ENCODE measurements at places on chromosomes 3 and 15.

GRCh38 chr3:85584779-85585356, 626.1 kb downstream of the CADM2 start:
- DNase-seq: no peak

GRCh38 chr3:25033407-25034029, 394.5 kb upstream of the RARB start:
- no peak for DNase-seq

- no peak for DNase-seq
These were observed 72.3 kb upstream of the PIAS1 start for GRCh38 chr15:67981848-67982247.

GRCh38 chr3:192892981-192893700, 24.5 kb downstream of the MB21D2 start:
- DNase-seq: peak; percentile 53

DNA sequence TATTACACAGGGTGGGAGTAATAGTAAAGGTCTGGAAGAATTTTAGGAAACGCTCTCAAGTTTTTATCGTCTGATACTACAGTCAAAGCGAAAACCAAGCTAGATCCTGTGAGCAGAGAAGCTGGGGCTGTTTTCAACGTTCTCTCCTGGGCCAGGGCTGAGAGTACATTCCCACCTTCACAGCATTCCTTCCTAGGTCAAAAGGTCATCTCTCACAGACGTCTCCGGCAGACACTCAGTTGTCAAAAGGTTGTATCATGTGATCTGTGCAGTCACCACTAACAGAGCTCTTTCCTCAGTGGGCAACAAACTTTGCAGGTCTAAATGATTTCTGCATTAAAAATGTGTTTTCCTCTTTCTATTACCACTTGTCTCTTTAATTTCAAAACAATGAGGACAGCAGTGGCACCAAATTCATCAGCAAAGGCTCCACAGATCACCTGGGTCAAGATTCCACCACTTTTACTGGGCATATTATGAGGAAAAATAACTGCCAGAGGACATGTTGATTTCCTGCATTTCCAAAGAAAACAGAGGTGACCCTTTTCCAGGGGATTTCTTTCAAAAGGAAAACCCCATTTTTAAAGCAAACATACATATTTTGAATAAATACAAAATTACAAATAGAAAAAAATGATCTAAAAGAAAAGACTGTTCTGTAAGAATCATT, 41.9 kb downstream of the MEIS2 start:
- no peak for DNase-seq

DNA sequence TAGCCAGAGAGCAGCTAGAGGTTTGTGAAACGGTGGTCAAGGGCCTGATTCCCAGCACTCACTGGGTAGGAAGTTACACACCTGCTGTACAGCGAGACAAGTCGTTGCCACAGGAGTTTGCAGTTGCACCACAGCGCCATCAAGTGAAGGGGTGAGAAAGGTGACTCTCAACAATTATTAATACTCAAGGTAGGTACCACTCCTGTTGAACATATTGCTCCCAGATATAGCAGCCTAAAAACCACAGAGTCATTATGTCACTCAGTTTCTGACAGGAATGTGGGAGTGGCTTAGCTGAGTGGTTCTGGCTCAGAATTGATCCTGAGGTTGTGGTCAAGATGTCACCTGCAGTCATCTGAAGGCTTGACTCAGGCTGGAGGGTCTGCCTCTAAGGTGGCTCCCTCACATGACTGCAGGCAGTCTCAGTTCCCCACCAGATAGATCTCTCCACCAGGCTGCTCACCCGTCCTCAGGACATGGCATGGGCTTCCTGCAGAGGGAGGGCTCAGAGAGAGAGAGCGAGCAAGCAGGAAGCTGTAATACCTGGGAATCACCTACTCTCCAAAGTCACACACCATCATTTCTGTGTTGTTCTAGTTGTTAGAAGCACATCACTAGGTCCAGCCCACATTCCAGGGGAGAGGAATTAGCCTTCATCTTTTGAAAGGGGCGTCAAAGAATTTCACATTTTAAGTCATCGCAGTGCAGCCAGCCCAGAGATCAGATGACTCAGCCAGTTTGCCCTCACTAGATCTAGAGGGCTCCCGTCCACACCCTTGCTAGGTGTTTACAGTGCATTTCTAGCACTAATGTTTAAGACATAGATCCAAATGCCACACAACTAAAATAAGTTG, 17.0 kb upstream of the ANO10 start:
- DNase-seq: no peak

DNA sequence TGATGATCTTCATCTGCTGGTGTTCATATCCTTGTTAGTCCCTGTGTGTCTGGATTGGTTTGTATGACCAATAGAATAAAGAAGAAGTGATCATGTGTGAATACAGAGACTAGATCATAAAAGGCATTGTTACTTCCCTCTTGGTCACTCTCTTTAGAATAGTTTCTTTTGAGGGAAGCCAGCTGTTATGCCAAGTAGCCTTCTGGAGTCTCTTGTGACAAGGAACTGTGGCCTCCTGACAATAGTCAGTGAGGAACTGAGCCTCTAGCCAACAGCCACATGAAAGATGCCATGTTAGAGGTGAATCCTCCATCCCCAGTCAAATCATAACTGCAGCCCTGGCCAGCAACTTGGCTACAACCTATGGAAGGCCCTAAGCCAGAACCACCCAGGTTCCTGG, 63.0 kb upstream of the SMAD3 start:
- no peak for DNase-seq

- no peak for DNase-seq
These were observed 47.0 kb downstream of the ZBTB20 start for GRCh38 chr3:115099986-115100571.

- DNase-seq: no peak
These were observed 379.0 kb upstream of the IL12A start for GRCh38 chr3:159609625-159610024.

- no peak for DNase-seq
These were observed 134.5 kb downstream of the MECOM start for GRCh38 chr3:169529013-169529412.

DNA sequence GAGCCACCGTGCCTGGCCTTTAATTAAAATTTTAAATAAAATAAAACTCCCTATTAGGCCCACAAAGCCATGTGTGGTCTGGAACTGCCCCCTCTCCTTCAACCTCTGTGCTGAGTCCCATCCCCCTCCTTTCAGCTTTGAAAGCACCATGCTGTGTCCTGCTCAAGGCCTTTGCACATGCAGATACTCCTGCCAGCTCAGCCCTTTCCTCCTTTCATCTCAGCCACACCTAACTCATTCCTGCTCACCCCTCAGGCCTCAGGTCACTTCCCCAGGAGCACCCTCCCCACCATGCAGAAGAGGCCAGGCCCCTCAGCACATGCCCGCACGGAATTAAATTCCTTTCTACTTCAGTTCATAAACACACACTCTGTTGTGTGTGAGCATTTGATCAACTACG, 28.1 kb downstream of the ATRIP start:
- DNase-seq: no peak

GRCh38 chr3:45092132-45093031, 53.8 kb downstream of the CDCP1 start:
- DNase-seq: no peak

DNA sequence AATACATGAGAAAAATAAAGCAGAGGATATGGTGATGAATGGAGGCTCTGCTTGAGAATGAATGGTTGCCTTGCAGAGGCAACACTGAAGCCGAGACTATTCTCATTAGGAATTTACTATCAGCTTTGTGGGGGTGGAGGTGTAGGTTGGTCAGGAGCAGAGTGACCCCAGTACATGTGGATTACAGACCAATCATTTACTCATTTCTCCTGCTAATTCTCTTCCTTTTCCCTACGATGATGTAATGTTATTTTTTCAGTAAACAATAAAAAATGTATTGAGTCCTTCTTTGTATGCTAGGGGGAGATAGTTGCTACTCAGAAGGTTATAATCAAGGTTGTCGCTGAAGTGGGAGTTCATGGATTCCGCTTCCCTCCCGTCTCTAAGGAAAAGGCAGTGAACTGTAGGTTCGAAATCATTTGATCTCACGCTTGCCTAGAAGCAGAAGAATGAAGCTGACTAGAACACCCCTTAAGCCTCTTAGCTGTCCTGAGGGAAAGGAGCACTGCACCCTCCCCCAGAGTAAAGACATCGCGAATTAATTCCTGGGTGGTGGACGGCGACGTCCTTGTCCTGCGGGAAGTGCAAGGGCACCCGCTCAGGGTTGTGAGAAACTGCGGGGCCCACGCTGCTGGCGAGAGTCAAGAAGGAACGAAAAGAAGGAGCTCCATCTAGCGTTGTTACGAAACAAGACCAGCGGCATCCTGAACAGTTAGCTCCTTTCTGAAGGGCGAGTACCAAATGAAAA, 213.2 kb upstream of the PFN2 start:
- peak; percentile 19 for DNase-seq

- no peak for DNase-seq
These were observed 242.5 kb downstream of the CADPS start for GRCh38 chr3:62632510-62633294.

GRCh38 chr3:197175503-197175902, 122.9 kb downstream of the DLG1 start:
- no peak for DNase-seq

- DNase-seq: no peak
These were observed 28.1 kb upstream of the NEO1 start for GRCh38 chr15:73024168-73024567.

DNA sequence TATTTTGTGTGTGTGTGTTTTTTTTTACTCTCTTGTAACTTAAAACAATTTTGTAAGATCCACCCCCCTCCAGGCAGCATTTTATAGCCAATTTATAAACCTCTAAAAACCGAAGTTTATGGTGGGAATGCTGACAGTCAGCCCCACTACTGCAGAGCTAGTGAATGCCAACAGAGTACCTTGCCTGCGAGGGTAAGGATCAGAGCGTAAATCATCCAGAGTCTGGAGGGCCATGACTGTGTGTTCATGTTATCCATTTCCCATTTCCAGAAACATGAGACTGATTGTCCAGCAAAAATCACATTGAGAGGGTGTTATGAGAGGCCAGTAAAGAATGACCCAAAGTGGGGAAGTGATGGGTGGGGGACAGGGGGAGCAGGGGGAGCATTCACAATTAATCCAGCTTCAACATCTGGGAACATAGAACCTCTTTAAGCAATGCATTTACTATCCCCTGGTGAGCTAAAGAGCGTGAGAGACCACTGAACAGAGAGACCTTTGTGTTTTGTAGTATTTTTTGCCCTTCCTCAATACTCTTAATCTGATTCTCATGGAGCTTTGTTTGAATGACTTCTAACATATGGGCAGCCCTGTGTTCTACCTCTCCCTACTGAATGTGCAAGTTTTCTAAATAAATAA, 464.5 kb downstream of the RBMS3 start:
- DNase-seq: no peak

- no peak for DNase-seq
These were observed 277.3 kb upstream of the NR2F2 start for GRCh38 chr15:96053031-96053780.

GRCh38 chr3:71131375-71132314, 451.9 kb downstream of the FOXP1 start:
- DNase-seq: no peak

GRCh38 chr3:160830796-160831195, 74.8 kb downstream of the PPM1L start:
- no peak for DNase-seq

GRCh38 chr3:64595253-64595694, 92.5 kb downstream of the ADAMTS9 start:
- DNase-seq: no peak

- DNase-seq: no peak
These were observed 117.2 kb downstream of the FNDC3B start for GRCh38 chr3:172156586-172156955.

DNA sequence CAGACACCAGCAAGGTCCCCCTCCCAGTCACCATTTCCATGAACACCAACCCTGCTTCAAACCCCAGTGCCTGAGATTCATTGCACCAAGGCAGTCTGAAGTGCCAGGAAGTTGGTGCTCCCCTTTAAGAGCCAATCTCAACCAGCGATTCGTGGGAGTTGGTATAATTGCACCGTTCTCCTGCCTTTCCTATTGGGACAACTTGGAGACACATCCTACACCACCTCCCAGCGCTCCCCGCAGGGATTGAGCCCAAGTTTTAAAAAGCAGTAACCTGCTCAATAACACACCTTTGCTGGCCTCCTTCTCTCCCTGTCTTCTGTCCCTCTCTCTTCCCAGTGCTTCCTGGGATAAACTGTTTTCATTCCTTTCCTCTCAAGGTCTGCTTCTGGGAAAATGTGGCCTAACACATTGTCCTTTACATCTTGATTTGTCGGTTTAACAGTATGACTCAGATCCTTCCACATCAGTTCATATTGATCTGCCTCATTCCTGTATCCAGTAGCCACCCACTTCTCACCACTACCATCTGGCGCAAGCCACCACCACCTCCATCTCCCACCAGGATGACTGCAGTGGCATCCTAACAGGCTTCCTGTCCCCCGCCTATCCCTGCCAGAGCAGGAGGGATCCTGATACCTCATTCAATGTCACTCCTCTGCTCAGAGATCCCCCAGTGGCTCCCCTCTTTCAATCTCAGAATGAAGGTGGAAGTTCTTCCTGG, 37.8 kb upstream of the HRH1 start:
- no peak for DNase-seq

GRCh38 chr3:141321109-141321497, 47.2 kb upstream of the ZBTB38 start:
- no peak for DNase-seq

DNA sequence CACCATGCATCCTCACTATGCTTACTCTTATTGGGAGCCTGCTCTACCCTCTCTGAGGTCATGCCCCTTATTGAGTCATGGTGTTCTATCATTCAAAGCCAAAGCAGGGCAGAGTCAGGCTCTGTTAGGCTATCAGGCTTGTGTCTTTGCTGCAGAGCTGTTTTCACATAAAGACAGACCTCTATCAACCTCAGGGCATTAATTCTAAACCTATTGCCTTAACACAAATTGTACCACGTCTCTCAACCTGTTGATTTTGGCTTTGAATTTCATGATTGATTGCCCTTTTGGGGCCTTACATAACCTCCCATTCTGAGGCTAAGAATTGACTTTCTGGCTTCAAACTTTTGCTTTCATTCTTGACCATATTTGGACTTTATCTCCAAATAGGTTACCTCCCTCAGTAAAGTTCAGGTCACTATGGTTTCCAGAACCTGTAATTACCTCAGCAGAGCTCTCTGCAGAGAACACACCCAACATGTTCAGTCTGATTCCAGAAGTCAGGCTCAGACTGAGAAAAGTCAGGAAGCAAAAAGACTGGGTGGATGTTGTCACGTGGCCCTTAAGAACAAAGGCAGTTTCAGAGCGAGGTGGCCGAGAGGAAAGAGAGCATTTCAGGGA, 221.4 kb upstream of the NANOGP8 start:
- no peak for DNase-seq

DNA sequence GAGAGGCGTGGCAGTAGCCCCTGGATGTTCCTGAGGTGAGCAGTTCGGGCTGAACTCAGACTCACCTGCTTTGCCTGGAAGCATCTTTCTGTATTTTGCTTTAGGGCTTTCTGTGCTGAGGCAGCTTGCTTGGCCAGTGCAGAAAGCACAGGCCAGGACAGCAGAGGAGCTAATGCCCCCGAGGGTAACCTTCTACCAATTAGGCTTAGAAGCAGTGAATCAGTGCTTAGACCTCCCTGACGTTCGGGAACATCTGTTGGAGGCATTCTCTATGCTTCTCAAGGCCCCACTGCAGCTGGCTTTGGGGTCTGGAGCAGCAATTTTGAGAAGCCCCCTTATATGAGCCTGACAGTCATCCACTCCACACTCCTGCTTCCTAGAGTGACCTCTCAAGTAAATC, 350.7 kb upstream of the PROK2 start:
- DNase-seq: no peak

GRCh38 chr3:39529577-39529976, 62.1 kb downstream of the MOBP start:
- DNase-seq: no peak
